Karpas-422 (cell line): ENCODE measurements at places on chromosomes 7 and 10. TPM values are rescaled to one million over a fixed set of nuclear protein-coding genes. Genes with fewer than 3 reads are reported as not detected.

Gene NPSR1
- not detected in 2 replicates for total RNA-seq

Gene DPP6
- not detected in 2 replicates for total RNA-seq

Gene SPDYE18
- not detected in 2 replicates for total RNA-seq

Gene LOXL4
- total RNA-seq: not detected in 2 replicates

Gene CAV2
- 1.2 TPM in 1 of 2 replicates, not detected in the other for total RNA-seq

Gene TUBAL3
- 0.11 TPM in 1 of 2 replicates, not detected in the other for total RNA-seq

Gene BBIP1
- 6.3 and 53.8 TPM in 2 replicates for total RNA-seq

Gene KLF14
- total RNA-seq: not detected in 2 replicates

Gene UCN3
- total RNA-seq: not detected in 2 replicates

Gene EIF4EBP2
- total RNA-seq: 35.3 and 78.0 TPM in 2 replicates

Gene TCAF2
- 0.07 and 0.11 TPM in 2 replicates for total RNA-seq

Gene MYL10
- not detected in 2 replicates for total RNA-seq

Gene LMOD2
- total RNA-seq: not detected in 2 replicates

Gene MBLAC1
- total RNA-seq: 1.4 TPM in 1 of 2 replicates, not detected in the other

Gene CLCN1
- not detected in 2 replicates for total RNA-seq

Gene KAZALD1
- total RNA-seq: 21.5 and 50.1 TPM in 2 replicates

Gene VSTM4
- total RNA-seq: not detected in 2 replicates
